ENCODE measurements at places on chromosomes 4 and X.
A peak's percentile ranks its signal among the peaks of the same experiment; 100 is the strongest.

GRCh38 chr4:11439836-11440235 lies 11.1 kb upstream of the HS3ST1 start:
- DNase-seq = peak; percentile 79

DNA sequence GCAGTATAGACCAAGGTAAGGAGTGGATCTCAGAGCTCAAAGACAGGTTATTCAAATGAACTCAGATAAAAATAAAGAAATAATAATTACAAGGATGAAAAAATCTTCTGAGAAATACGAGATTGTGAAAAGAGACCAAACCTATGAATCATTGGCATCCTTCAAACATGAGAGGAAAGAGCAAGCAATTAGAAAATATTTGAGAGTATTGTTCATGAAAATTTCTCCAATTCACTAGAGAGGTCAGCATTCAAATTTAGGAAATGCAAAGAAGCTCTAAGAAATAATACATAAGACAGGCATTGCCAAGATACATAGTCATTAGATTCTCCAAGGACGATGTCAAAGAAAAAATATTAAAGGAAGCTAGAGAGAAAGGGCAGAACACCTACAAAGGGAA lies 93.5 kb upstream of the GALNTL6 start:
- DNase-seq = no peak

DNA sequence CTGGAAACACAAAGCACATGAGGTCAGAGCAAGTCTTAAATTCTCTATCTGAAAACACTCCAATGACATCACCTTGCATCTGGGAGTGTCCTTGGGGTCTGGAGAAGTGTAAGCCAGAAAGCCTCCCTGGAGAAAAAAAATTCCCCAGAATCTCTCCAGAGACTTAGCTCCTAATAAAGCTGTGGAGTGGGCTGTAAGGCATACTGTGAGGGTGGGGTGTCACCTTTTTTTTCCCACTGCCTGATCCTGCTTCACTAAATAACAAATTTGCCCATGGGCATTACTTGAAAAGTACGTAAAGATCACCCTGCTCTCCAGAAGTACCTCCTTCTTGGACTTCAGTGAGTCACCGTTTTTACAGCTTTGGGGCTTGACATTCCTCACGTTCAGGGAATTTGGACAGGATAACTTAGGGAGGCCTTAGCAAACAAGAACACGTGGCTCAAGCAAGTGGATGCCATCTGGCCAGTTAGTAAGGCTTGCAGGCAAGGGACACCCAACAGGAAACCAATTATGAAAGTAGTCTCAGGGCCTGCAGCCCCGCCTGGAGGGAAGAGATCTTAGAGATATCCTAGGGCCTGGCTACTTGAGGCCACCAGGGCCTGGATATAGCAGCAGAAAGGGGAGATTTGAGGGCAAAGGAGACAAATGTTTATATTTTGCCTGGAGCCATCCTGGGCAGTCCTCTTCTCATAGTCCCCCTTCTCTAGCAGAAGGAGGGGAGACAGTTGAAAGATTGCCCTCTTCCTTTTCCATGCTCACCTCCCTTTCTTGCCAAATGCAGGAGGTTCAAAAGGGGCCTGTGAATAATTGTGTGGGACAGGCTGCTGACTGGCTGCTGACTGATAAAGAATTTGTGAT lies 60.1 kb upstream of the PLAC1 start:
- peak; percentile 32 for DNase-seq

- DNase-seq = no peak
These were observed 290.7 kb upstream of the PCDH18 start for GRCh38 chr4:137823007-137823406.

GRCh38 chrX:85084770-85085393 lies 81.2 kb downstream of the APOOL start:
- DNase-seq = peak; percentile 28

- peak; percentile 26 for DNase-seq
These were observed 56.9 kb upstream of the TADA2B start for GRCh38 chr4:6986072-6986780.

- no peak for DNase-seq
These were observed 117.9 kb upstream of the TRAM1L1 start for GRCh38 chr4:117203231-117203630.

DNA sequence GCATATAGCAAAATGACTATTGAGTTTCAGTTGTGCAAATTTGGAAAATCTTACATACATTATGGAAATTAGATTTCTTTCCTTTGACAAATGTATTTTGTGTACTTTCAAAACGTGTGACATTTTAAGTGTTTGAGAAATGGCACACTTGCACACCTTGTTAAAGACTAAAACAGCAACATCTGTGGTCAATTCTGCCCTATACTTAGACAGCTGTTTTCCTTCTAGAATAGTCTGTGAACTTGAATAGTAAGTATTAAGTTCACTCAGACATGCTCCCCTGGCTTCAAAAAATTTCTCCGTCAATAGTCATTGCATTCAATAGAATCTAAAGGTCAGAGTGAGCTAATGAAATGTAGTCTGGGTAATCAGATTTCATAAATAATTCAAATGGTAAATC lies 21.7 kb upstream of the TBC1D9 start:
- DNase-seq = no peak

- no peak for DNase-seq
These were observed 320.6 kb downstream of the ADGRL3 start for GRCh38 chr4:61520681-61521160.

- no peak for DNase-seq
These were observed 278.0 kb upstream of the BOD1L1 start for GRCh38 chr4:13905543-13905942.

DNA sequence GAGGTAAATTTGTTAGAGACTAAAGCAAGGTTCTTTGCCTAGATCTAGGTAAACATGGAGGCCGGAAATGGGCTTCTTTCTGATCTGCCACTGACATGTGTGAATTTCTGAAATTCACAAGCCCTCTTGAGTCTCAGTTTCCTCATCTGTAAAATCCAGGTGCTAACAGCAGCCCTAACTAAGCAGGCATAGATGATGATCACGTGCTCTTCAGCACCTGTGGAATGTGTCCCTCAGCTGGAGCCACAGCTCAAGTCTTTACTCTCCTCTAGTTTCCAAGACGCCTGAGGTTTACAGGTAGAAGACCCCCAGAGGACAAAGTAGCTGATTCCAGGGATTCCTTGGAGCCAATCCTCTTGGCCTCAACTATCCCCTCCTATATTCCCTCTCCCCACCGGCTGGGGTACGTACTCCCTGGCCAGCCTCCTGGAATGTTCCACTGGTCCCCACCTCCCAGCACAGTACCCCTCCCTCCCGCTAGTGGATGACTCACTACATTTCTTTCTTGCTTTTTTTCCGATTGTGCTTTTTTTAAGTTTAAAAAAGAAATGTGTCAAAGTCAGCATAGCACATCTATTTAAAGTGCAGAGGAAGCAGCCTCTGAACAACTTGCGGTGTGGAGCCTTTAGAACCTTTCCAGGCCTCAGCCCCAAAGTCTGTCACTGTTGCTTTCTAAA lies 98.4 kb downstream of the PHKA2 start:
- no peak for DNase-seq

DNA sequence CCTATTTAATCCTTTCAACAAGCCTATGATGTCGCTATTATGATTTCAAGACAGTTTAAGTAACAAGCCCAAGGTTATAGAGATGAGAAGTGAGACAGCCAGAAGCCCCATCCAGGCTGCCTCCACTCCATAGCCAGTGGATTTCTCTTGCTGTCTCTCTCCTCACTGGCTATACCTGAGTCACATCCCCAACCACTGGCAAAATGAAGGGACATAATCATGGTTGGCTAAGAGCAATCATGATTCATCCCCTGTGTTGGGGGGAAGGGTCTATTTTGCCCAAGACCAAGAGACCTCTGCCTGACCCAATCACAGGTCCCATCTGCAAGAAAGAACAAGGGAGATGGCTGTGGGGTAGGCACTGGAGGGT lies 334.9 kb upstream of the GATB start:
- DNase-seq = no peak

Measured in suppressor macrophage treated with lipopolysaccharide for 1 hour (primary cell).